ENCODE measurements at places on chromosomes 16 and 17.

DNA sequence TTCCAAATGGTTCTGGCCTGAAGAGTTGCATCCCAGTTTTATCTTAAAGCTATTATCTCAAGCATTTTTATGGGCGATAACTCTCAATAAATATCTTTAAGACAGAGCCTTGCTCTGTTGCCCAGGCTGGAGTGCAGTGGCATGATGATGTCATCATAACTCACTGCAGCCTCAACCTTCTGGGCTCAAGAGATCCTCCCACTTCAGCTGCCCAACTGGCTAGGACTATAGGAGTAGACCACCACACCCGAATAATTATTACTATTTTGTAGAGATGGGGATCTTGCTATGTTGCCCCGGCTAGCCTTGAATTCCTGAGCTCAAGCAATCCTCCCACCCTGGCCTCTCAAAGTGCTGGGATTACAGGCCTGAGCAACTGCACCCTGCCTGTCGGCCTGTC lies 26.1 kb upstream of the CYTH1 start:
- DNase-seq = peak; percentile 53

DNA sequence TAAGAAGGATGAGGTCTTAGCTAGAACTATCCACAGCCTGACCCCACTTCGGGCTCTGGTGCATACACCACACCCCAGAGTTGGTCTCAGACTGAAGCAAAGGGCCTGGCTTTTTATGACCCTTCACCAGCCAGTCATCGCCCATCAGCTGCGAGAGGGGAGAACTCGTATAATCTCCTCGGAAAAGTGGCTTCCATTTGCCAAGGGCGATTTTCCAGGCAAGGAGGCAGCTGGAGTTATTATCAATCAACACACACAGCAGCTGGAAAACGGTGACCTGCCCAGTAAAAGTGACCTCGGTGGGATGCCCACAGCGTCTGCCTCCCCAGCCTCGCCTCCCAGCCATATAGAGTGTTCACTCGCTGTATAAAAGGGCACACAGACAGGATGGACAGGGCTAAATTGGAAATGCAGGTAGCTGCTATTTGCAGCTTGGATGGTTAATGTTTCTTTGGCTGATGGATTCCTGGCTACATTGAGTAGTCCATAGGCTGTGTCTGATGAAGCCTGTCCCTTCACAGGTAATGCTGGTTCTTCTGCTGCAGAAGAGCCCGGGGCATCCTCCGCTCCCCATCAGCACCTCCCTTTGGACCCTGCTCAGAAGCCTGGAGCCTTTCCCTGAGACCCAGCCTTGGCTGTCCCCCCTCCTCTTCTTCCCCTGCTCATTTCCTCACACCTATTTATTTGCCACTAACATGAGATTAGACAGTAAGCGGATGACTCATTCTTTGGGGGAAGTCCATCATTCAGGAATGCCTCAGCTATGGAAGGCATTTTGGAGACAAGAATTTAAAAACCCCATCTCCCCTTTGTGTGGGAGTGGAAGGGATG lies 45.7 kb downstream of the TMEM186 start:
- peak; percentile 78 for DNase-seq

GRCh38 chr17:72953621-72954020 lies 138.9 kb downstream of the SLC39A11 start:
- no peak for DNase-seq

- peak; percentile 38 for DNase-seq
Measured at GRCh38 chr16:88570691-88571092, 489 bp downstream of the ZC3H18 start.

DNA sequence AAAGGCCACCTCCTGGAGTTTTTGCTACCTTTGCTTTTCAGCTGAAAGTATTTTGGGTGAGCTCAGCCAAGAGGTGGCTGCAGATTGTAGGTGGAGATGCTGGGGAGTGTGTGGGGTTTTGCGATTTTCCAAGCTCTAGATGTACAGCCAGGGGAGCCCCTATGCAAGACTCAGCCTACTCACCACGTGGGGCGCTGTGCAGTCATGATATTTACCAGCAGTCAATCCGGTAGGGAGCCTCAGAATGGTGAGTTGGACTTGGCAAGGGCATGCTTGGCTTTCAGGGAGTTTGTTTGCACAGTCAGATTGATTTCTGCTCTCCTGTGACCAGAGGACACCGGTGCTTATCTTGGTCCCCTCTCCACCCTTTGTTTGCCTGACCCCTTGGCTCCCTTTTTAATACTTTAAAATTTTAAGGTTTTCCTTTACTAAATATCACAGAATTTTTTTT lies 175.3 kb downstream of the UTP18 start:
- peak; percentile 42 for DNase-seq

- DNase-seq = no peak
Measured at GRCh38 chr16:90084215-90084950, 7.3 kb upstream of the PRDM7 start.

- no peak for DNase-seq
Measured at GRCh38 chr16:74201576-74201975, 95.0 kb upstream of the PSMD7 start.

DNA sequence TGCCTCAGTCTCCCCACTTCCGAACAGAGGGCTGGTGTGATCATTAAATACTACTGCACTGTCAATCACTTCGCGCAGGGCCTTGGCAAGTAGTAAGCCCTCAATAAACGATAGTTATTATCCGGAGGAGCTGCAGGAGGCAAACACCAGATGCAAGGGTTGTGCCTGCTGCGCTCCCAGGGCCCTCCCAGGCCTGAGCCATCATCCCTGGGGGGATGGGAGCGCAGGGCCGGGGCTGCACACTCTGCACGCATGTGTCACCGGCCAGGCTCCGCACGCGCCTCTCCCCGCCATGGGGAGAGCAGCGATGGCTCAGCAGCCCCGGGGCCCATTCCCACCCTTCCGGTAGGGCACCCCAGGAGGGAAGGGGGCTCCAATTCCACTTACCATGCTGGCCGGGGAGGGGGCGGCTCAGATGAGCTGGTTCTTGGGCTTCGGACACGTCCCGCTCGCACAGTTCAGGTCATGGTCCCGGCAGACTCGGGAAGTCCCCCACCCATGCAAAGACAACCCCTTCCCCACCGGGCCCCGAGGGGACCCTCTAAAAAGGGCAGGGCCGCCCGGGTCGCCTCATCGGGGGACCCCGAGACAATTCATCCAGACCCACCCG lies 681 bp downstream of the XPO6 start:
- peak; percentile 83 for DNase-seq

DNA sequence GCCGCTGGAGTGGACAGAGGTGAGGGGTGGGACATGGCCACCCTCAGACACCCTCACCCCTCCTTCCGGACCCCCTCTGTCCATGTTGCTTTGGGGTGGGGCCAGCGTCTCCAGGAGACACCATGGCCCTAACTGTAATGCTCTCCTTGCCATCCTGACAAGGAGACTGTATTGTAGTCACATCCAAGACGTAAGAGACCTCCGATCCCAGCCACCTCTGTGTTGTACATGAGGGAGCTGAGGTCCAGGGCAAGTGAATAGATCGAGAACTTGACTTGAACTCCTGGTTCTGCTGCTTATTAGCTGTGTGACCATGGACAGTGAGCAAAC lies 30.2 kb downstream of the POLR3E start:
- no peak for DNase-seq

DNA sequence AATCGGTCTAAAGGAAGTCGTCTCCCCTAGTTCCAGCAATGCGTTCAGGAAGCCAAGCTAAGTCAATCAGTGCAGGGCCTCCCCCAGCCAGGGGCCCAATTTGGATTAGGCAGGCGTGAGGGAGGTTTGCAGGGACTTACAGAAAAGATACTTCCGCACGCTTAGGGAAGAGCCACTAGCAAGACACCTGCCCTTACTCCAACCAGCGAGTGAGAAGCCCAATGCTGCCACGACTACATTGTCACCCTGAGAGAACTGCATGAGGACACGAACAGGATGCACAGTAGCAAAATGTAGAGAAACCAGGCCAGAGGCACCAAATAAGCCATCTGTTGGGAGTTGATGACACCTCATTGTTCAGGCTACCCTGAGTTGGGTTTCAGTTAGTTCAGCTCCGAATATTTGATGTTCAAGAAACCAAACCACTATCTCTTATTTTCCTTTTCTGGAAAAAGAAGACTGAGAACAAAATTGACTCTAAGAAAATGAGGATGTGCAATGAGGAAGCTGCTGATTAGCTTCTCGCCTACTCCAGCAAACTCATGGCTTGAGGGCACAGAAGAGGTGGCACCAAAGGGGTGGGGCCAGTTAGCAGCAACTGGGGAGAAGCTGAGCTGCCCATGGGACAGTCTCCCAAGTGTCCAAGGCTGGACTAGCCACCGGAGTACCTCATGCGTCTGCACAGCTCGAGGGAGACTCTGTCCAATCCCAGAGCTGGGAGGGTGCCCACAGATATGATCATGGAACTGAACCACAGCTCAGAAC lies 29.3 kb downstream of the TK2 start:
- DNase-seq = no peak

GRCh38 chr17:62163847-62164246 lies 98.8 kb upstream of the MED13 start:
- no peak for DNase-seq

GRCh38 chr17:78735832-78736525 lies 46.1 kb downstream of the CYTH1 start:
- DNase-seq = no peak

- no peak for DNase-seq
Measured at GRCh38 chr17:80393961-80394360, 21.0 kb upstream of the ENDOV start.

GRCh38 chr17:65537845-65538674 lies 23.4 kb downstream of the AXIN2 start:
- no peak for DNase-seq

DNA sequence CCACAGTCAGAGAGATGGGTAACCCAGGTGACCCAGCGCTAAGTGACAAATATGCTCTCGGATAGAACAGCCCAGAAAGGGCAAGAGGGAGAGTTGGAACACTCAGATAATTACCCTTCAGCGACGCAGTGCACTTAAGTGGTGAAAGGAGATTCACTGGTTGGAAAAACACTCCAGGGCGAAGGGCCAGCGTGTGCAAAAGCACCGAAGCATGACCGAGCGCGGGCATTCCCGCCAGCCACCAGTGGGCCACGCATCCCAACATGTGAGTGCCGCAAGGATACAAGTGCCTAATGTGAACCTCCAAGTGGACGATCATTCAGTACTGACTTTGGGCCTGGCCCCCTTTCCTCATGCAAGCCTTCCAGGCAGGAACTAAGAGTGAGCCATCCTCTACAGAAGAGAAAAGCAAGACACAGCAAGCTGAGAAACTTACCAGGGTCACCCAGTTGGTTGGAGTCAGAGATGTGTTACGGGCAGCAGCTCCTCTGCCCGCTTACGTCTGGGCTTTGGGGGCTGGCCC lies 258.4 kb downstream of the C16orf95 start:
- DNase-seq = no peak

DNA sequence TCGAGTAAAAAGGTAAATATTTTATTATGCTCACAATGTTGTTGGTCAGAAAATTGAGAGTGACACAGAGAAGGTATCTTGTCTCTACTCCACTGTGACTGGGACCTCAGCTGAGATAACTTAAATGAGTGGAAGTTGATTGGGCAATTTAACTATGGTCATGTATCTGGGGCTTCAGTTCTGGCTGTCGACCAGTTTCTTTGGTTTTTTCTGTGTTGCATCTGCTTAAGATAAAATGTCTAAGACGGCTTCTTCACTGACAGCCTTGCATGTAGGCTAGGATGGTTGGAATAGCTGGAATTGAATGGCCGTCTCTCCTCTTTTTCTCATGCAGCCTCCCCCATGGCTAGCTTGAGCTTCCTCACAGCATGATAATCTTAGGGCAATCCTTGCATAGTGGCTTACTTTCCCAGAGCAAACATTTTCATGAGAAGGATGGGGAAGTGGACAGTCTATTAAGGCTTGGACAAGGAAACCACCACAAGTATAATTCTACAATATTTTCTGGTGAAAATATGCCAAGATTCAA lies 433.7 kb downstream of the KIF2B start:
- no peak for DNase-seq

DNA sequence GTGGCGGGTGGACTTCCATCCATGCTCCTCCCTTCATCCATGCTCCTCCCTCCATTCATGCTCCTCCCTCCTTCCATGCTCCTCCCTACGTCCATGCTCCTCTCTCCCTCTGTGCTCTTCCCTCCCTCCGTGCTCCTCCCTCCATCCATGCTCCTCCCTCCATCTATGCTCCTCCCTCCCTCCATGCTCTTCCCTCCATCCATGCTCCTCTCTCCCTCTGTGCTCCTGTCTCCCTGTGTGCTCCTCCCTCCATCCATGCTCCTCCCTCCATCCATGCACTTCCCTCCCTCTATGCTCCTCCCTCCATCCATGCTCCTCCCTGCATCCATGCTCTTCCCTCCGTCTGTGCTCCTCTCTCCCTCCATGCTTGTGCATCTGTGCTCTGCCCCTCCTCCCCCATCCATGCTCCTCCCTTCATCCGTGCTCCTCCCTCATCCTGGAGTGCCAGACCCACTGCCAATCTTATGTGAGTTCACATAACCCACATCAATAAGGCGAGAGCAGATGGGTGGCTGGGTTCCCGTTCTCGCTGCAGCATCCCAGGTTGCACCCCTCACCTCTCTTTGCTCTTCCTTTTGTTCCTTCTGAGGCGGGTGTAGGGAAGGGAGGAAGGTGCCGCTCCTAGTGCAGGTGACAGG lies 22.8 kb downstream of the KSR1 start:
- no peak for DNase-seq

GRCh38 chr17:4604111-4604644 lies 19.8 kb downstream of the SMTNL2 start:
- peak; percentile 25 for DNase-seq

DNA sequence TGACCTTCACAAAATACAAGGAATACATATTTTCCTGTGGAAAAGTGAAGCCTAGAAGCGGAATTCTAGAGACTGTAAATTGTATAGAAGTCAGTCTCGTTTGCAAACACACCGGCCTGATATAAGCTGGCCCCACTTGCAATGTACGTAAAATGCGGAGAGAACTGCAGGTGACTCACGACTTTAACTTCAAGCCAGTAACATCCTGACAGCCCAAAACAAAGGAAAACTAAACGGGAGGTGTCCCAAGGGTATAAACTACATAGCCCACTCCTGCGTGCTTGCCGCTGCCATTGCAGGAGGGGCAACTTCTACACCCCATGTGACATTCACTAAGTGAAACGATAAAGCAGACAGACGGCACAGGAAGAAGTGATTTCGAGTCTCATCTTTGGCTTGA lies 101.6 kb downstream of the CYTH1 start:
- no peak for DNase-seq

DNA sequence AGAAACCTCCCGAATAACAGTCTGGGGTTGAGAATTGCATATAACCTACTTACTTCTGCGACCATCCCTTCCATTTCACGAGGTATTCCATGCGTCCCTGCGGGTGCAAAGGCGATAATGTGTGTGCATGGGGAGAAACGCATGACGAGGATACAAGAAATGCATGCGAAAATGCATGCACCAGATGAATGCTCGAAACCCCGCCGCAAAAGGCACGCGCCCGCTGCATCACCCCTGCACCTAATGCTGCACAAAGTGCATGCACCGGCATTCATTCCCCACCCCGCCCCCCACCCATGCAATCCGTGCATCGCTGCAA lies 474 bp downstream of the CBX8 start:
- DNase-seq = no peak

- DNase-seq = no peak
Measured at GRCh38 chr17:27429666-27430382, 26.4 kb upstream of the KSR1 start.

DNA sequence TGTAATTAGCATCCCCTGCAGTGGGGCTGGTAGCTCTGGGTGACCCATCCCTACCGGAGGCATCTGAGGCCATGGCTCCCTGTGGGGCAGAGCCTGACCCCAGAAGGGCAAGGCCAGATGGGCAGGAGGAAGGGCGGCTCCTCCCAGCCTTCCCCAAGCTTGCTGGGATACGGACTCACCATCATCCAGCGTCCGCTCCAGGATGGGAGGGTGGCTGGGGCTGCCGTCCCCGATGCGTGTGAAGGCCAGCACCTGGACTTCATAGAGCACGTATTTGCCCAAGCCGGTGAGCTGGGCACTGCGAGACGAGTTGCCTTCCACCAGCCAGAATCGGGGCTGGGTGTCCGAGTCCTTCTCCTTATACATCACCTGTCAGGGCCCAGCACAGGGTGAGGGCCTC lies 81.6 kb upstream of the CDC42EP4 start:
- DNase-seq = no peak

All from EL (cell line).